Umbilical cord (tissue), 2 donors: ENCODE measurements at places on chromosomes 12 and 14.
A peak's percentile ranks its signal among the peaks of the same experiment; 100 is the strongest.

DNA sequence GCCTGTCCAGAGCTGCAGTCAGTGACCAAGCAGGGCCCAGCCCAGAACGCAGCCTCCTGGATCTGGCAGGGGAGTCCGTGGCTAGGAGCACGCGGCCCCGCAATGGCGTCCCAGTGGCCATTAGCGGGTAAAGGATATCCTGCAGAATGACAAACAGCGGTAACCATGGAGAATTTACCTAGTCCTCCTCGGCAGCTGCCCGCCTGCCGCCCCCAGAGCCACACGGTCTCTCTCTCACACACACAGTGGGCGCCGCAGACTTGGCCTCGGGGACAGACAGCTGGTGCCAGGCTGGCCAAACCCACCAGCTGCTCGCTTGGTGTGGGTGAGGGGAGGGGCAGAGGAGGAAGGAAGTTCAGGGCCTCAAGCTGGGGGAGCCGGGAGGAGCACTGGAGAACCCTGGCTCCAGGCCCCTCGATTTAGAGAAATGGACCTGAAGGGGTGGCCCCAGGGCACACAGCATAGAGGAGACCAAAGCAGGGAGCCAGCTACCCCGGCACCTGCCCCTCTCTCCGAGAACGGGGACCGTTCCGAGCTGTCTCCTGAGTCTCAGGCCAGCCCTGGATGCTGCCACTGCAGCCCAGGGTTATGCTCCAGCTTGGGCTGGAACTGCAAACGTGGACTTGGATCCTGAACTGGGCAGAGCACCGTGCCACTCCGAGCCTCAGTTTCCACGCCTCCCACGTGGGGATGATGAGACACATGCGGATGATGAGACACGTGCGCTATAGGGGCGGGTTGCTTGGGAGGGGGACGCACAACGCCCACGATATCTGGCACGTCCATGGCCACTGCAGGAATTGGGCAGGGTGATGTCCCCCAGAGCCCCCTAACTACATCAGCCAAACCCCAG lies 3.4 kb downstream of the CDK2AP1 start:
- DNase-seq, result peak; percentile 32

- DNase-seq, result no peak
Measured at GRCh38 chr14:83994020-83994419, 1535.9 kb upstream of the FLRT2 start.

- no peak for DNase-seq
Measured at GRCh38 chr14:50864946-50865345, 6.9 kb upstream of the ABHD12B start.

DNA sequence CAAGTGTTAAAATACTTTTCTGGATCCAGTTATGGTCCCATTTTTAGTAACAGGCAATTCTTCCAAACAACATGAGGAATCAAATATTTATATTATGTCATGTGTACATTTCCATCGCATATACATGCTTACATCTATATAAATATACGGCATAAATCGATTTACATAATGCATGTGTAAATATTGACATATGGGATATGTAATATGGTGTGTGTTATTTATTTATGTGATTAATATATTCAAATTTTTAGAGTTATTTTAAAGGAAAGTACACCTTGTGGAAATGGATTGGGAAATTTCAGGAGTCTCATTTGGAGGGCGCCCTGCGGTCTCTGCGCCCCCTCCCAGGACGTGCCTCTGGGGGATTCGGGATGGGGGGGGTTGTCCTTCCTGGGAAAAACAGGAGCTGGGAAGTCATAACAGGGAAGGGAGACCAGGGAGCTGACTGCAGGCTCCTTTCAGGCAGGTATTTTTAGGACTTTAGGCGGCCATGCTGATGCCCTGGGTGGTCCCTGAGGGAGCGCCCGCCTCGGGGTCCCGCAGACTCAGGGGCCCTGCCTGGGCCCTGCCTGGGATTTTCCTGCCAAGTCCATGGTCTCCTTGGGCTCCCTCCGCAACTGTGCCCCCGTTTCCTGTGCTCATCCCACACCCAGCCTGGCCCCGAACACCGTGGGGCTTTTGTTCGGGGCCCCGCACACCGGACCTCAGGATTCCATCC lies 82.7 kb upstream of the SFSWAP start:
- no peak for DNase-seq

DNA sequence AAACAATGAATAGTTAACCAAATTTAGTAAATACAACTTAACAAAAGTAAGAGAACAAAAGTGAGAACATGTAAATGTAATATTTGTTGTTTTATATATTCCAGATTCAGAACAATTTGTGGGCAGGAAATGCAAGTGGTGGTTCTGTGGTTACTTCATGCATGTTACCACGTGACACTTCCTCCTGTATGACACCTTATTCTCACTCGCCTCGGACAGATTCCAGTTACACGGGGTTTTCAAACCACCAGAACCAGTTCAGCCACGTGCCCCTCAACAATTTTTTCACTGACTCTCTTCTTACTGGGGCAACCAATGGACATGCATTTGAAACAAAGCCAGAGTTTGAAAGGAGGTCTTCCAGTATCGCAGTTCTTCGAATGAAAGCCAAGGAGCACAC lies 21.0 kb downstream of the ALX1 start:
- no peak for DNase-seq

DNA sequence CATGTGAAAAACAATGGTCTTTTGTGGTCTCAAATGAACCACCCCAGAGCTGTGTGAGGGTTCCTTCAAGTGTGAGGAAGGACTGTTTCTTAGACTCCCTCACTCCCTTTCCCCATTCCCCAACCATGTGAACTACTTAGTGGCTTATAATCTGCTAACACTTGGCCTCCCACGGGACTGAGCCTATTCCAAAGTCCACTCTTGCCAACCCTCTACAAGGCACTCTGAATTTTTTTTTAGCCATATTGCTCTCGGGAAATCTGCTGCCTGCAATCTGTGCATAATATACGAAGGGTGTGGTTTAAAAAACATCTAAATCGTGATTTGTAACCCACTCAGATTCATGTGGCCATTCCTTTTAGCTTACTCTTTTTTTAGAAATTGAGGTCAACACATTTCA lies 2.6 kb downstream of the SVOP start:
- DNase-seq, result no peak

DNA sequence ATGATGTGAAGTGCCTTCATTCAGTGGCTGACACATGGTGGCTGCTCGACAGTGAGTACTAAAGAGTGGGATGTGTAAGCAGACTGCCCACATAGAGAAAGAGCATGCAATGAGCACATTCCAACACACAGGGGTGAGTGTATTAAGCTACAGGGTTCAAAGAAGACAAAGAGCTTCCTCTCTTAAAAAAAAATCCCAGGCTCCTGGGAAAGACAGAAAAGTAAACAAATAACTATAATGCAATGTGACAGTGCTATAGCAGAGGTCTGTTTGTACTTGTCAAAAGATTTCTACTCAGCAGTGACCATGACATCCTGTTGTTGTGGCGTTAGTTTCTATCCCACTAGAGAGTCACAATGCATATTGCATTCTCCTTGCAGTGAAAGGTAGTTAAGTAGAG lies 12.4 kb upstream of the PCNX1 start:
- DNase-seq, result no peak

DNA sequence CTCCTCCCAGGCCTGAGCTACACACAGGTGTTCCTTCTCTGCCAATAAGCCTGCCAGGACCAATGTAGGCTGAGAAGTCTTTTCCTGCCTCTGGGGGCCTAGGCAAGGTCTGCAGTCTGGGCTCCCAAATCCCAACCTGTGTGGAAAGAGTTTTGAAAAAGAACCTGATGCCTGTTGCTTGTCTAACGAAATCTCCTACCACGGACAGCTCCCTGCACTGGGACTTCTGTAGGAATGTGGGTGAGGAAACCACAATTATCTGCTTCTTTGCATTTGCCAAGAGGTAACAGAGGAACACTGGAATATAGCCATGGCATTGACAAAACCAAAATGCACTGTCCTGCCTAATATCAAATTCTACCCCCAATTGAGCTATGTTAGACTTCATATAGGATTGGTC lies 877.0 kb upstream of the TMEM132C start:
- DNase-seq, result peak; percentile 34

DNA sequence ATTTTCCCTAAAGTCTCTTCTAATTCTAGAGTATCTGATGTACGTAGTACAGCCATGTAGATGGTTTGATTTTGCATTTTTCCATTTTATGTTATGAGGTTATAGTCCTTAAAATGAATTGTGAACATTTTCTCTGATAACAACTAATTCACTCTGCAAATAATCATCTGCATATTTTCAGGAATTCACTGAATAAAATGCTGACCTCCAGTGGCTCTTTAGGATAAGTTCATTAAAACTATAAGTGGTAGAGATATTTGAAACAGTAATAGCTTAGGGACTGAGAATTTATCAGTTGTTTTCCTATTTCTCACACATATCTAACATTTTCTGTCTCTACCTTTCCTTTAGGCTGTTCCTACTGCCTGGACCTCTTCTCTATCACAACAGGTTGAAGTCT lies 4.4 kb downstream of the MSRB3 start:
- no peak for DNase-seq

DNA sequence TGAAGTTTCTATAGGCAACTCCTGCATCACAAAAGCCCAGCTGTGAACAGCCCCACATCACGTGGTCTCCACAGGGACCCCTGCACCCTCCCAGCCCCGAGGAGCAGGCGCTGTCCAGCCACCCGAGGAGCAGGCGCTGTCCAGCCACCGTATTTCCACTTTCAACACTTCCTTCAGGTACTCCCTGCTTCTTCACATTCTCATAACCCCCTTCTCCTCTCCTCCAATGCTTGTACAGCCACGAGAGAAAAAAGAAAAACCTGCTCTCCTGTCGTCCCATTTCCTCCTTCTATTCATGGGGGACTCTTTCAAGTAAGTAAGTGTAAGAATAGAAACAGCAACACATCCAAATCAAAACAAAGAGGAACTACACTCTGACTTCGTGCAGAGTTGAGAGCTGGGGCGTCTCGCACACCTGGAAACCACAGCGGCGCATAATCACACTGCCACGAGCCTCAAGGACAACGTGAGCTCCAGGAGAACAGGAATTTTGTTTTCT lies 11.9 kb downstream of the CDC42BPB start:
- no peak for DNase-seq

DNA sequence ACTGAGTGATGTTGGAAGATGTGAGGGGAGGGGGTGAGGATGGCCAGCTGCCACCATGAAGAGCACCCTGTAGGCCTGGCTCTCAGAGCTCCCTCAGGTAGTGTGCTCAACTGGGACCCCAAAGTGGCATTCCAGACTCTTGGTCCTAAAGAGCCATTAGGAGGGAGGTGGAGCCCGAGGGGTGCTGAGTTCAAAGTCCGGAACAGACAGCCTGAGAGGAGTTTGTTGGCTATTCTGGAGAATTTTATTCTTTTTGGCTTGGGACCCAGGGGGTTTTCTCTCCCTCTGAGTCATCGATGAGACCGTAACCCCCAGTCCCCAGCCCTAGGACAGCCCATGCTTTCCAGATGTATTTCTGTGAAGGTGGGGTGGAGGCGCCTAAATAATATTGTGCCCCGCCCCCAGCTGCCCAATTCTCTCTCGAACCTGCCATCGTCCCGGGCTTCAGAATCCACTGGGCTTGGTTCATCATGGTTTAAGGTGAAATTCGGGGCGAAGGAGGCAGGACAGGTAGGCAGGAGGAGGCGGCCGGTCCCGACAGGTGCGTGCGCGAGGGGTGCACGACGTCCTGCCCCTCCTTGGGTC lies 690 bp upstream of the RBP5 start:
- DNase-seq, result no peak

DNA sequence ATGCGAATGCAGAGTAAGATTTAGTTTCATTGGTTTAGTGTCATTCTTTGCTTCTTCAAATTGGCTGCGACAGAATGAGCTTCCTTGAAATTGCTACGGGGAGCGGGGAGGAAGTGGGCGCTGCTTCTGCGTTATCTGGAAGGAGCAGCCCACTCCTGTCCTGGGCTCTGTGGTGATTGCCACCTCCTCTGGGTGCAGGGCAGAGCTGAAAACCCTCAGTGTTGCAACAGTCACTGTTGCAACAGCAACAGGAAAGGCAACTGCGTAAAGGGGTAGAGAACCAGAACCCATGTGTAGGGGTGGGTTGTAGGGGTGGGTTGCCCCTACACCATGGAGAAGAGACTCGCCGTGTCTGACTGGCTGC lies 57.7 kb downstream of the MAX start:
- DNase-seq, result peak; percentile 22

DNA sequence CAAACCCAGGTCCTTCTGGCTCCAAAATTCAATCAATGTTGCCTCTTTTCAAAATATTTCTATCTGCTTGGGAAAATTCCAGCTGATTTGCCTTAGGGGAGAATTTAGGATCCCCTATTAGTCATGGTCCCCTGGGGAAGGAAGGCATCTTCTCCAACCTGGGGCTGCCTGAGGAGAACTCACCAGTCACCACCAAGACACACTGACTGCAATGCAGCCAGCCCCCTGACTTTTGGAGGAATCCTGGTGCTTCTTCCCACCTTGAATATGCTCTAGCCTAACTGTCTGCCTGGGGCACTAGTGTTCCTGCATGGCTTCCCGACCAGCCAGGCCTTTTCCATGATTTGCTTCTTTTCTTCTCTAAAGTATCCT lies 71.8 kb upstream of the BCL2L14 start:
- DNase-seq, result no peak

- DNase-seq, result no peak
Measured at GRCh38 chr12:5293773-5294172, 138.1 kb upstream of the NTF3 start.

DNA sequence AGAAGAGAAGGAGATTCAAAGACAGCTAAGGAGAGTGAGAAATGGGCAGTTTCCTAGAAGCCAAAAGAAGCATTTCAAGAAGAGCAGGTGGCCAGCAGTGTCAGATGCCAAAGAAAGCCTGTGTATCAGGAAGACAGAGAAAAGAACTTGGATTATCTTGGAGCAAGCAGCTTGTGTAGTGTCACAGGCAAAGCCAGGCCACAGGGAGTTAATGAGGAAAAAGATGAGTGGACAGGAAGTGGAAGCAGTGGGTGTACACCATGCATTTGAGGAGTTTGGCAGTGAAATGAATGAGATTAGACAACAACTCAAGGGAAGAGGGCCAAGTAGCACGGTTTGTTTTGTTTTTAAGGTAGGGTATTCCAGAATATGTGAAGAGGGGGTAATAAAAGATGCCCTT lies 5.6 kb upstream of the MYH7 start:
- DNase-seq, result peak; percentile 7

DNA sequence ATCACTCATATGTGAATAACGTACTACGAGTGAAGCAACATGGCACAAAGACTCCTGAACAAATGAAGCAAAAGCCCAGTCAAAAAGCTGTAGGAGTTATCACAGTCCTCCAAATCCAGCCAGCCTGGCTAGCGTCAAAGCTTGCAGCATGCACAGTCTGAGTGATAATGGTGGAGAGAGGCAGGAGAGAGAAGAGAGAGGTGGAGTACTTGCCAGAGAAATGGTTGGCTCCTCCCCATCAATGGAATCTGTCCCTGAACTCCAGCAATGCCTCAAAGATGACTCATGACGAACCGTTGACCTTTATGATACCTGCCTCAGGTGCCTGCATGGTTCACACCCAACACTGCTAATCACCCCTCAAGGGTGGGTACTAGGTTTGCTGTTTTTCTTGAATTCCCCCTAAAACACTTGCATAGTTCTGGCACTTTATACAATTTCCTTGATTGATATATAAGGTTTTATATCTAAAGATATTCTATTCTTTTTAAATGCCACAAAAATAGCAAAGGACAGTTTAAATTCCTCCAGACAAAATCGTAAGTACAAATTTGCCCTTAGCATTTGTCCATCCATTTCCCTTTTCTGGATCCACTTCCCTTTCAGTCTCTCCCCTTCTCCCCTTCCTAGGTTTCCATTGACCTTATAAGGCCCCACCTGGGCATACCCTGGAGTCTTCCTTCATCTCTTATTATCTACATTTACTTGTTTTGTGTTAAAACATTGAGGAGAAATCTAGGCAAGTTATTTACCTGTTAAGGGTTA lies 10.2 kb downstream of the ARHGDIB start:
- DNase-seq, result peak; percentile 90

GRCh38 chr14:58861586-58861985 lies 223.8 kb downstream of the DACT1 start:
- DNase-seq, result peak; percentile 29
